ENCODE measurements at places on chromosomes 2 and 18.

- no peak for DNase-seq
Observed at GRCh38 chr2:75140288-75140687, 59.0 kb downstream of the TACR1 start.

DNA sequence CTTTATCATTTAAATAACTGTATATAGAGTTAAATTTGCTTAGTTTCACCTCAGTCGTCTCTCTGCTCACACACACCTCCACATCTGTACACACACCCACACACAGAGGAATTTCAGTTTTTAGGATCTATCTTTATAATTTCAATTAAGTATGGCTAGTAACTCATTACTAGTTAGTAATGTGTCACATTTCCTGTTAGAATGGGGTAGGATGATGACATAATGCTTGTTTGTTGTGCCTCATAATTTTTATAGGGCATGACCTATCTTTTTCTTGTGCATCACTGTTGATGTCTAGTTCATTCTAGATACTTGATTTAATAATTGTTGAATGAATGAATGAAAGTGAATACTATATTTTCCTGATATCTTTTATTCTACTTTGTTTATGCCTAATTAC, 108.6 kb downstream of the AGPS start:
- DNase-seq, result no peak

GRCh38 chr2:238492840-238493239, 66.1 kb downstream of the ASB1 start:
- no peak for DNase-seq

DNA sequence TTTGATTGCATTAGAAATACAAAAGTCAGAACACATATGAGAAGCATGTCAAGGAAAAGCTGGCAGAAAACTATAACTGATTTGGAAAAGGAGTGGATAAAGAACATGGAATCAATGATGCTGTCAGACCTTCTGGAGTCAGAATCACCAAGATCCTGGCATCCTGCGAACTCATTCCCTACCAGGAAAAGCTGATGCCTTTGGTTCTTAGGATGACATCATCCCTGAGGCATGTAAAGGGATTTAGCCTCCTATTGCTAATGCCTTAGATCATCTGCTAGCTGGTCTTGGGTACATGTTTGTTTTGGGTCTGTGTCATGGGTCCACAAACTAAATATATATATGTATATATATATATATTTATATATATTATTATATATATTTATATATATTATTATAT, 680.7 kb downstream of the EPHA4 start:
- DNase-seq, result no peak

DNA sequence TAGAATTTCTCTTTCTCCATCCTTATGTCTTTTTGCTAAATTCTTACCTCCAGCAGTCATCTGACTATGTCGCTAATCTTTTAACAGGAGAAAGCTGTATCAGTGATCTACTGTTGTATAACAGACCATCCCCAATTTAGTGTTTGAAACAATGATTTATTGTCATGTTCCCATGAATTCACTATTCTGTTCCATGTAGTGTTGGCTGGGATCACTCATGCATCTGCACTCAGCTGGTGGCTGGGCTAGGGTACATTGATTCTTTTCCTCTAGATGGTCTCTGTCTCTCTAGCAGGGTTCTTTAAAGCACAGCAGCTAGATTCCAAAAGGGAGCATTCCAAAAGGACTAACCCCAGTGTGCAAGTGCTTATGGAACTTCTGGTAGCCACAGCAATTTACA, 184.2 kb upstream of the FANCL start:
- no peak for DNase-seq

GRCh38 chr2:134174711-134175110, 79.2 kb upstream of the MGAT5 start:
- no peak for DNase-seq

DNA sequence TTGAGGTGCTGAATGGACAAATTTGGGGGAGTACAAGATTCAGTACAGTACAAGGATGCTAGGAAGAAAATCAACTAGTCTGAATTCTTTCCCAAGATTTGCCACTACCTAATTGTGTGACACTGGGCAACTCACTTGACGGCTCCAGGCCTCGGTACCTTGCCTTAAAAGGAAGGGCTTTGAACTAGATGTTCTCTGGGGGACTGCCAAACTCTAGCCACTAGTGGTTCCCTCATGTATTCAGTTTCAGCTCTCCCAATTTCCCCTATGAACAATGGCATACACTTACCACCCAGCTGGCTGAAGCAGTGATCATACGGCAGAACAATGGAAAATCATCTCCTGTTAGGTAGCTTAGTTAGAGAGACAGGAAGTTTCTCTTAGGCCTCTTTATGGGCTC, 73.4 kb downstream of the VWC2L start:
- no peak for DNase-seq

- no peak for DNase-seq
Observed at GRCh38 chr2:211598238-211598637, 940.4 kb downstream of the ERBB4 start.

- no peak for DNase-seq
Observed at GRCh38 chr2:191230174-191230573, 15.0 kb upstream of the MYO1B start.

DNA sequence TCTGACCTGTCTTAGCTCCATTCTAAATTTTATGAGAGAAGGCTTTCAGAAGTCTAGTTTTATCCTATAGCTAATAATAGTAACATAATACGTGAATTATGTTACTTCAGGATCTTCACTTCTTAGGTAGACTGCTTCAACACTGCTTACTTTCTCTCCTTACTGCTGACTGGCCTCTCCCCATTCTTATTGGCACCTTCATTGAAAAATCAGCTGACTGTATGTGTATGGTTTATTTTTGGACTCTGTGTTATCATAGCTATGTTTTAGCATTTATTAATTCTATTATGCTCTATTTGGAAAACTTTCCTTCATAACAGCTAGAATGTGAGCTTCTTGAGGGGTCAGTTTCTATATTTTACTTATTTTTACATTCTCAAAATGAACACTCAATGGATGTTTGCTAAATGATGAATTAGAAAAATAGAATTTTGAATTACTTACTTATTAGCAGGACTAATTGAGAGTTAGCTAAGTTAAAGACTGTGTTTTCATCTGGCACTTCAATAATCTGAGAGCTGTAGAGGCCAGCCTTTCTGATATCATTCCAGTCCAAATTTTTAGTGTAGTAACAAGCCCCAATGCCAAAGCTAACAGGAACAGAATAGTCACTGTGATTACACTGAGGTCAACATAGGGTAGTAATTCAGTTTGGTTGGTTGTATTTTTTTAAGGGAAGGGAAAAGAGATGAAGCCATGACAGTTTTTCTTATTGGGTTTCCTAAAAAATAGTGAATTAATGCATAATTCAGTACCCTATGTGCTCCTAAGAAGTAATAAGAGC, 92.3 kb downstream of the TTC27 start:
- no peak for DNase-seq

GRCh38 chr2:9574331-9574730, 18.7 kb upstream of the ADAM17 start:
- DNase-seq, result no peak

DNA sequence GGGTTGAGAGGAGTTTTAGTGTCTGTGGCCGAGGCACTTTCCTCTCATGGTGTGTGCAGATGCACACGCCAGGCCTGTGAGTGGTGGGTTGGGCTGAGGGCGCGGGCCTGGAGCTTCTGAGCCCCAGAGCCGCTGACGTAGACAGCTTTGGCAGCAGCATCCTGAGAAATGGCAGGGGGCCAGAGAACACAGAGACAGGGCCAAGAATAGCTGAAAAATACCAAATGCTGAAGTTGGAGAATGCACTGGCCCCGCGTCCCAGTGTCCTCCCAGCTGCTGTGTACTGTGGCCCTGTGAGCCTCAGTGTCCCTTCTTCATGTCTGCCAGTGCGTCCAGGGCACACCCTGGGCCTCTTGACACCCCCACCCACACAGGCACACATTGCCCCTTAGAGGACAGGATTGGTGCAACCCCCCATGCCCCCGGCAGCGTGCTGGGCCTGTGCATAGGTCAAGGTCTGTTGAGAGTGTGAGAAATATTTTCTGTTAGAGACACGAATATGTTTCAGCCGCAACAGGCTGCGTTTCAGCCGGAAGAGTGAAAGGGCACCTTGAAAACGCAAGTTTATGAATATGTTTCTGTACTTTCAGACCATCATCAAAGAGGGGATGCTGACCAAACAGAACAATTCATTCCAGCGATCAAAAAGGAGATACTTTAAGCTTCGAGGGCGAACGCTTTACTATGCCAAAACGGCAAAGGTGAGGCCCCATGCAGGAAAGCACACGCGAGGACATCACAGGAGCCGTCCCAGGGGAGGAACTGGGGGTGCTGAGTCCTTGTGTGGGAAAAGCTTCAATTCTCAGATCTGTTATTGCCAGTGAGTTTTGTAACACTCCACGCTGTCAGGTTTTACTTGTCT, 33.6 kb downstream of the DGKD start:
- no peak for DNase-seq

DNA sequence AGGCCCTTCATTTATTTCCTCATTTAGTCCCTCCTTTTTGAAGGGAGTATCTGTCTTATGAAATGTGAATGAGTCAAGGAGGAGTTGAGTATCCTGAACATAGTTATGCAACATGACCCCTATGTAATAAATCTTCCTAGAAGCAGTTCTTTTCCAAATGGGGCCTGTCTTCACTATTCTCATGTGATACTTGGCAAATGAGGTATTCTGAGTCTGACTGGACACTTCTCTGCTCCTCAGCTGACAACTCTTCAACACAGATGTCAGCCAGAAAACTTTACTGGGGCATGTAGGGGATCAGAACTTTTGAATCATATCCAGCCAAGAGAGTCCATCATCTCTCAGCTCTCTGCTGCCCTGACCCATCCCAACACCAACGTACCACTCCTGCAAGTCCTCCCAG, 291.6 kb downstream of the ZNF385B start:
- no peak for DNase-seq

- no peak for DNase-seq
Observed at GRCh38 chr18:36471393-36471792, 173.9 kb downstream of the FHOD3 start.

DNA sequence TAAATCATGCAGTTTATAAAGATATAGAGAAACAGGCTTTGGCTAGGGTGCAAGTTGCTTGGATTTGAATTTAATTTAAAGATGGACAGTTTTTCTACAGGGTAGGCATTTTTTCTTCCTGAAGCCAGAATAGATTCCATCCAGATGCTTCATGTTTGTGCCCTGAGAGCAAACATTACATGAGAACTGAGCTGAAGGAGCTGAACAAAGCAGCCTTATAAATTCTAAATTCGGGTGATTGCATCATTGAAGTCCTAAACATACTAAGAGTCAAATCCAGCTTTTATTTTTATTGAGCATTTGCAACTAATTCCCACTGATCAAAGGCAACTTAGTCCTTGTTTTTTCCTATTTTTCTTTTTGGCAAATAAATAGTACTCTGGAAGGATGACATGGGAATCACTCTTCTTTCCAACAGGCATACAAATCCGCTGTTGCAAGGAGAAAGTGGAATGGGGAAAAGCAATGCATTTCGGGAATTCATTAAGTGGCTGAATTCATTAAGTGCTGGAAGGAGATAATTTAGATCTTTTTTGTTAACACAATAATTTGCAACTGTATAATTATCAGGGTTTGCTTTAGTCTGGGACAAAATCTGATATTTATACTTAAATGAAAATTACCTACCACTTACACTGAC, 828.0 kb downstream of the SLC4A3 start:
- no peak for DNase-seq

DNA sequence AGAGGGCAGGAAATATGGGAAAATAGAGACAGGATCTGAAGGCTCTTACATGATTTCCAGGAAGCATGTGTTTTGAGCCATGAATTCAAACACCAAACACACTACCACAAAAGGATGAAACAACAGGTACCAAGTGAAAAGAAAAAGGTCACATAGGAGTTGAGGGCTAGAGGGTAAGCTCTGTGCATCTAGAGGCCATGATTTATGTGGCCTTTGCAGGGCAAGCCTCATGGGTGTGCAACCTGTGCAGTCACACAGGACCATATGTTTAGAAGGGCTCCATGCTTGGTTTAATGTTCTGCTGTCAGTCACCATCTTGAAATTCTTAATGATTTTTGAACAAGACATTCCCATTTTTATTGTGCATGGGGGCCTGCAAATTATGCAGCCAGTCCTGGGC, 134.5 kb upstream of the CCDC68 start:
- no peak for DNase-seq

- DNase-seq, result no peak
Observed at GRCh38 chr2:46977899-46978298, 62.3 kb upstream of the MCFD2 start.

DNA sequence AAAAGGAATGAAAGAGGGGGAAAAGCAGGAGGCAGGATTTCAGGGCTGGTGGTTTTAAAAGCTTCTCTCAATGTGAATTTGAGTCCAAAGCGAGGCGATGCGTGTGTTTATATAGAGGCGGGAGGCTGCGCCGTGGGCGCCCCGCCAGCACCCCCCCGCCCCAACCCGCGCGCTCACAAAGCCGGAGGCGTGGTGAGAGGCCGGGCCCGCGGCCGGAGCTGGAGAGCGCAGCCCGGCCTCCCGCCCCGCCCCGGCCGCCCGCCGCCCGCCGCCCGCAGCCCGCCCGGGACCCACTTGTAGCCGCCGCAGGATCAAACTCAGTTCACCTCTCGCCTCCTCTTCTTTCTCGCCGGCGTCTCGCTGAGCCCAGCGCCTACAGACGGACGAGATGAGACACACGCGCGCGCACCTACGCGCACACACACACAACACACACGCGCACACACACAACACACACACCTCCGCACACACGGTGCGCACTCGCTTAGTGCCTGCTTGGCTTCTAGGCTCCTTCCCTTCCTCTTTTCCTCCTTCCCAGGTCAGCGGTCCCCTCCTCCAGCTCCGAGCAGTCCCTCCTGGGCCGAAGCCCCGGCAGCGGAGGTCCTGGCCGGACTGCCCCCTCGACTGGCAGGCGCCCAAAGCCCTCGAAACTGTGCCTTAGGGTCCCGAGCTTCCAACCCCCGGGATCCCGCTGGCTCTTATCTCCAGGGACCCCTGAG, 1.3 kb upstream of the CYP26B1 start:
- no peak for DNase-seq

- DNase-seq, result no peak
Observed at GRCh38 chr18:13572721-13573120, 153.6 kb downstream of the FAM210A start.

DNA sequence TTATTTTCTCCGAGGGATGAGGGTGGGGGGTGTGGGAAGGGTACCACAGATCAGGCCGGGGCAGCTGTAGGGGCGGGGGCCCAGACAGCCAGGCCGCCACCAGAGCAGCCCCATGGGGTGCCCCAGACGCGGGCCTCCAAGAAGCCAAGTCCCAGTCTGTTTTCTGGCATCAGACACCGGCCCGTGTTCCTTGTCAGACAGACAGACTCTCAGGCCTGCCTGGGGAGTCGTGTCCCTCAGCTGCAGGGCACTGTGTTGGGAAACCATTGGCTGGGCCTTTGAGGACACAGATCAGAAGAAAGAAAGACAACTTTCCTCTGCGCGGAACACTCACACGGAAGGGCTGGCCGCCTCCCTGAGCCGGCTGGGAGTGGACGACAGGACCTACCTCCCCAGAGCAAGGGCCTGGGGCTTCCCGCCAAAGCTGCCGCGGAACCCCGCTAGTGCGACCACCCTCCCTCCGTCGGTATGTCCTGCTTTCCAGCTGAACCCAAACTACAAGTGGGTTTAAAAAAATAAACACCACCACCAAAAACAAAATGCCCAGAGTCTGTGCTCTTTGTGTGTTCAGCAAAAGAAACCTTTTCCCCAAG, 88.0 kb downstream of the SMAD7 start:
- no peak for DNase-seq

Data from stimulated activated CD4-positive, alpha-beta T cell treated with anti-CD3 and anti-CD28 coated beads, Interleukin-1b, Interleukin-23, amount 100 ng/mL, for 24 hours (primary cell).